Amniotic stem cell (primary cell): ENCODE measurements at places on chromosomes 7 and 10.

DNA sequence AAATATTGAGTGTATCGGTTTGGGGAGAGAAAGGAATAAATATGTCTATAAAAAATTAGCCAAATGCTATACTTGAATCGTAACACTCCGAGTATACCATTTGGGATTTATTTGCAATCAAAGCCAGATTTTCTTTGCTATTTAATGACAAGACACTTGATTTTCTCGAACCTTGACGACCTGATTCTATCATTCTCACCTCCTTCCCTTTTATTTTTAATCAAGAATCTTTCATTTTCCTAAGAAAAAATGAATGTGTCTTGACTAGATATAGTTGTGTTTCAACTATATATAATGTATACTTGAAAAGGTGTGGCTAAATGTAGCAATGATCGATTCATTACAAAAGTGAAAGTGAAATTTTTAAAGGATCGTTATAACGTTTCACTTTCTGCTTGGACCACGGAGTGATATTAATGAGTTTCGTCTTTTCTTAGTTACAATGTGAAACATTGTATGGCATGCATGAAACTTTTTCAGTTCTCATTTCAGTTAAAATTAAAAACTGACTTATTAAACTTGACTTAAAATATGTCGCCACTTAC, 562 bp downstream of the NUB1 start:
- DNase-seq = no peak

DNA sequence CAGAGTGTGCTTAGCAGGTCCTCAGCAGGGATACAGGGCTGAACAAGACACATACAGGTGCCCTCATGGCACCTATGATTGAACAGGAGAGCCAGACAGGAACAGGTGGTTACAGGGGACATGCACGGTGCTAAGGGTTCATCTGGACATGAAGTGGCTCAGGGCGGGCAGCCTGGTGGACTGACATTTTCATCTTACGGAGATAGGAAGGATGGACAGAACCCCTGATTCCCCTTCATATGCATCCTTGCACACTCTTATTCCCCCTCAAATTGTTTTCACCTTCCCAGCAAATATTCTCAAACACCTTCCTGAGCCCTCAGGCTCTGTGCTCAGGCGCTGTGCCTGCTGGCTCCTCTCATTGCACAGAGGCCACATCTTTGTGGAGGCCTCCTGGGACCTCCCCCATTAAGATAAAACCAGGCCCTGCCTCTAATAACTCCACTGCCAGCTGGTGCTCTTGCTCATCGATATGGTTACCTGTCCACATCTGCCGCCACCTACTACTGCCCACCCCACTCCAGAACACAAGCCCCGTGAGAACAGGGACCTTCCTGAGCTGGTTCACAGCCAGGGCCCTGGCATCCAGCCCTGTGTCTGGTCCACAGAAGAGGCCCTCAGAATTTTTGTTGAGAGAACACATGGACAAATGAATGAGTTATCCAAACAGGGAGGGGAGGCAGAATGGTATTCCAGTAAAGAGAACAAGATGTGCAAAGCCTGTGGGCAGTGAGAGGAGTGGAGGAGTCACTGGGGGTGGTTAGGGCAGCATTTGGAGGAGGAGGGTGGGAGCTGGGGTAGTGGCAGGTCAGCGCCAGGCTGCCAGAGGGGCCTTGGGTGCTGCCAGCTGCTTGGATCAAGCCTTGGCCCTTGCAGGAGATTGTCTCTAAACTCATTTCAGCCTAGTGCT, 68.9 kb upstream of the AQP1 start:
- no peak for DNase-seq

DNA sequence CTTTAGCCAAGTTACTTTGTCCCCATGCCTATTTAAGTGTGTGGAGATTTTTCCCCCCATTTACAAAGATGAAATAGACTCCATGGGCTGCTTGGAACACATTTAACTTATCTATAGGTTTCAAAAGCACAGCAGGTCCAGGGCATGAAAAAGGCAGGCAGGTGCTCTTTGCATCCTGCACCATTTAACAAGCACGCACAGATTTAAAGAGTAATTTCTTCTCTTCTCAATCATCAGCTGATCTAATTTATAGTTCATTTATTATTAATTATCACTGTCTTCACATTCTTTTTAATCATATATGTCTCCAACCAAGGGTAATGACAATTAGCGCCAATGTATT, 156.8 kb downstream of the CACNA2D1 start:
- no peak for DNase-seq

GRCh38 chr10:104036069-104036384, 49.7 kb downstream of the COL17A1 start:
- DNase-seq = no peak

DNA sequence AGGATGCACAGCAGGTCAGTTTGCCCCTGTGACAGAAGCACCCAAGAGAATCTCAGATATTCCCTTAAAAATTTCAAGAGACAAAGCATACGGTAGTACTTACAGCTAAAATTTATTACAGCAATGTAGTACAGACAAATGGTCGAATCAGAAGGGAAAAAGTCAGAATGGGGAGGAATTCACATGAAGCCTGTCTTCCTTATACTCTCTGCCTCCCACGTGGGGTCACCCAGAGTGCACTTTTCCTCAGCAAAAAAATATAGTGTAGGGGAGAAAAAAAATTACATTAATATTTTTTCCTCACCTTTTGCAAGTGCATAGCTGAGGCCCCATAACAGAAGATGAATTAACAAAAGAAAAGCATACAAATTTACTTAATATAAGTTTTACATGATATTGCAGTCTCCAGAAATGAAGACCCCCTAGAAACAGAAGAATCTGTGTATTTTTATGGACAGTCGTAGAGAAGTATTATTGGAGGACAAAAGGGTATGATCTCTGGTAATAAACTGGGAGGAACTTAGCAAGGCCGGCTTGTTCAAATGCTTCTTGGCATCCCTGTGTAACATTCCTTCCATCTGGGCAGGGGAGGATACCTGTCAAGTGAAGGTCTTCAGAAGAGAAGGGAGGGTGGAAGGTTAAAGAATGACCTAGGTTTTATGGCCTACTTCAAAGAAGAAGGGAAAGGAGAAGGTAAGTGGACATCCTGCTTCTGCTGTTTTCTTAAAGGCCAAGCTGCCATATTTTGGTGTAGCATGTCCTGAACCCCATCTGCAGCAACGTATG, 270.6 kb upstream of the MAGI2 start:
- no peak for DNase-seq

- DNase-seq = no peak
Observed at GRCh38 chr10:7245505-7245904, 165.3 kb downstream of the SFMBT2 start.

DNA sequence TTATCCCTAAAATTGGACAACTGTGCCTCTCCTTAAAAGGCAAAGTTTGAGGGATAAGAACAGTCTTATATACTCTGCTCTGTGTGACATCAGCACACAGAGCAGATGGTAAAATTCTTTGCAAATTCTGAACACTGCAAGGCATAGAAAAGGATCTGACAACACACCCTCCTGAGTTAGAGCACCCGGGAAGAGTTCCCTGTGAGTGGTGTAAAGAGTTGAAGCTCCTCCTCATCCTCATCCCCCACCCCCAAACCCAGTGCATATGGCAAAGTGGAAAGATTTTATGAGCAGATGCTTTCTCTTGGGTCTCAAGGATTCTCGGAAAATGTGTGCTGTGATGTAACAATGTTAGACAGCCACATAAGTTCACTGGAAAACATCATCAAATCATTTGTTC, 40.0 kb upstream of the DGKI start:
- DNase-seq = no peak

DNA sequence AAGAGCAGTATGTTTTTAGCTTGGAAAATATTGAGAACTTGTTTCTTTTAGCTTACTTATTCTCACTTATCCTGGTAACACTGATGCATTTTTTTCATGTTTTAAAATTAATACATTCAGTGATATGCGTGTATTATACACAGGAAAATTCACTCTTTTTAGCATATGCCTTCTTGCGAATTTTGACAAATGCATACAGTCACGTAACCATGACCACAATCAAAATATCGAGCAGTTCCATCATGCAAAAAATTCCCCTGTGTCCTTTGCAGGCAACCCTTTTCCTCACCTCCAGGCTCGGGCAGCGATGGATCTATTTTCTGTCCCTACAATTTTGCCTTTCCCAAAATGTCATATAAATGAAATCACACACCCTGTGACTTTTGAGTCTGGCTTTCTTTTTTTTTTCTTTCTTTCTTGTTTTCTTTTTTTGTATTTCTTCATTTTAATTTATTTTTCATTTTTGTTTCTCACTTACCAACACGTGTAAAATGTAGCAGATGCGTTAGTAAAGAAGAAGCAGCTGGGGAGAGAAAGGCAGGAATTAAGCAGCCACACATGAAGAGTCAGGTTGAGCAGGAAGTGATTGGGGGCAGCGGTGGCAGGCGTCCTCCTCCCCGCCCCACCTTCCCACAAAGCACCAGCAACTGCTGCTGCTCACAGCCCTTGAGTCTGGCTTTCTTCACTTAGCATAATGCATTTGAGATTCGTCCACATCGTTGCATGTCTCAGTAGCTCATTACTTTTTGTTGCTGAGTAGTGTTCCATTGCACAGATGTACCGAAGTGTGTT, 29.9 kb downstream of the ADRB1 start:
- DNase-seq = no peak

DNA sequence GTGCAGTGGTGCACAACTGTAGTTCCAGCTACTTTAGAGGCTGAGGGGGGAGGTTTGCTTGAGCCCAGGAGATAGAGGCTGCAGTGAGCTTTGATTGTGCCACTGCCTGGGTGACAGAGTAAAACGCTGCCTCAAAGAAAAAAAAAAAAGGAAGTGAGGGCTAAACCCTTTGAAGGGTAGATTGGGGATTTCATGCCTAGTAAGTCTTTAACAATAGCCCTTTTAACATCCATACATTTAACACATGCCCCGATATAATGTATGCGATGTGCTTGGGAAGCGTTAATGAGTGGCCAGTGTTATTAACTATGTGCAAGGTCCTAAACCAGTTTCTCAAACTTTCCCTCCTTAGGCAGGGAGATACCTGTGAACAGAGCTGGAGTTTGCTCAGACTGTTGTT, 229.2 kb upstream of the HPS1 start:
- DNase-seq = no peak
